ENCODE measurements at places on chromosomes 2 and 18.

DNA sequence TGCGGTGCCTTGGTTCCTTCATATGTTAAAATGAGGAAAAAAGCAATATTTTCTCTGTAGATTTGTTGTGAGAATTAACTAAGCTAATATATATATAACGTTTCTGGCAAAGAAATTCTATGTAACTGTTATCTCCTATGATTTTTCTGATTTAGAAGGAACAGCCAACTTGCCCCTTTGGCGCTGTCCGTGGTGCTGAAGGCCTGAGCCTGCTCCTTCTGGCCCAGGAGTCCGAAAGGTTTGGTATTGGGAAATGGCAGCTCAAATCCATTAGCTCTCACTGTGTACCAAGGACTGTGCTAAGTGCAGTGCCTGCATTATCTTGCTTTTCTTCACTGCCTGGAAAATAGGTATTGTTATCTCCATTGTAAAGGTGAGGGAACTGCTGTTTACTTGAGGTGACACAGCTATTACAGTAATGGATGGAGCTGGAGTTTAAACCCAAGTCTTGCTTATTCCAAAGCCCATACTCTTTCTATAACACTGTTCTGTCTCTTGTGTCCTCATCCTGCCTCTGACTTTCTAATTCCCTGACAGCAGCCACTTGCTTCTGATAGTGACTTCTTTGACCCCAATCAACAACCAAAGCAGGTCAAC is 52.2 kb downstream of the C1QL2 start:
- no peak for DNase-seq

DNA sequence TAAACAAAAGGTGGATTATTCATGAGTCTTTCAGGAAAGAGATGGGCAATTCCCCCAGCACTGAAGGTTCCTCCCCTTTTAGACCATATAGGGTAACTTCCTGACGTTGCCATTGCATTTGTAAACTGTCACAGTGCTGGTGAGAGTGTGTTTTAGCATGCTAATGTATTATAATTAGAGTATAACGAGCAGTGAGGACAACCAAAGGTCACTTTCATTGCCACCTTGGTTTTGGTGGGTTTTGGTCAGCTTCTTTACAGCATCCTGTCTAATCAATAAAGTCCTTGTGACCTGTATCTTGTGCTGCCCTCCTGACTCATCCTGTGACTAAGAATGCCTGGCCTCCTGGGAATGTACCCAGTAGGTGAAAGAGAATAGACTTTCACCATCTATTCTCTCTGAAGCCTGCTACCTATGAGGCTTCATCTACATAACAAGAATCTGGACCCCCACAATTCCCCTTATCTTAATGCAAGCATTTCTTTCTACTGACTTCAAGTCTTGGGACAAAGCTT is 148.7 kb downstream of the CABLES1 start:
- DNase-seq = no peak

DNA sequence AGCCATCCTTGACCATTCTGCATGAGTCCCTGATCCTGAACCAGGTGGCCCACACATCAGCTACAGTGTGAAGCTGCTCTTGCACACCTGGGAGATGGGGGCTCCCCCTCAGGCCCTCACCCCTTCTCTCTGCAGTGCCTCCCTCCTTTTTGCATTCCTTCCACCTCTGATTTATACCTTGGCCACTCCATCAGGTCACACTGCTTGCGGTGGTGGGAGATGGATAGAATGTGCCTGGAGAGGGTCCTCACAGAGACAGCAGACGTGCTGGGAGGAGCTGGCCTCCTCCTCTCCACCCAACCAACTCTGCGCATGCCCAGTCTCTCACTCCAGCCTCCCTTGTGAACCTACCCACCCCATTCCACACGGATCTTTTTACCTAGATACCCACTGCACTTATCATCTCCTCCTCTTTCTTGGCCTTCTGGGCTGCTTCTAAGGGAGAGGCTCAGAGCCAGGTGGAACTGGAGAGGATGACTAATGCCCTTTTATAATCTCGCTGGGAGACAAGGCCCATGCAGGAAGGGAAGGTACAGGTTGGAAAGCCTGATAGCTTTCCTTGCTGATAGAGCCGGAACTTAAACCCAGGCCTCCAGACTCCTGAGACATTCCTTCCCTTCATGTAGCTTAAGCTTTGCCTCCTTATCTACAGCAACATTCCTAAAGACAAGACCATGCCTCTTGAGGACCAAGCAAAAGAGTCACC is 205.1 kb downstream of the ZBTB7C start:
- DNase-seq = no peak

DNA sequence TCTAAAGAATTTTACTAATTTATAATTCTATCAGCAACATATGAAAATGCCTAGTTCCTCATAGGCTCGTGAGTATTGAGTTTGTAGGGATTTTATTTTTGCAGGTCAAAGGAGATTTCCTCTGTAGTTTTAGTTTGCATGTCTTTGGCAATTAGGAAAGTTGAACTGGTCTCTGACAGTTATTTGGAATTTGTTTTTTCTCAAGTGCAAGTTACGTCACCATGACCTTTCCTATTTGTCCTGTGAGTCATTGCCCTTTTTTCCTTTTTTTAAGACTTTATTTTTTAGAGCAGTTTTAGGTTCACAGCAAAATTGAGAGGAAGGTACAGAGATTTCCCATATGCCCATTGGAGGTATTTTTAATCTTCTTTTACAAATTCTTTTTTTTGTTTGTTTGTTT is 29.0 kb downstream of the RAMP1 start:
- no peak for DNase-seq

GRCh38 chr2:8363161-8363560 is 318.7 kb upstream of the ID2 start:
- no peak for DNase-seq

DNA sequence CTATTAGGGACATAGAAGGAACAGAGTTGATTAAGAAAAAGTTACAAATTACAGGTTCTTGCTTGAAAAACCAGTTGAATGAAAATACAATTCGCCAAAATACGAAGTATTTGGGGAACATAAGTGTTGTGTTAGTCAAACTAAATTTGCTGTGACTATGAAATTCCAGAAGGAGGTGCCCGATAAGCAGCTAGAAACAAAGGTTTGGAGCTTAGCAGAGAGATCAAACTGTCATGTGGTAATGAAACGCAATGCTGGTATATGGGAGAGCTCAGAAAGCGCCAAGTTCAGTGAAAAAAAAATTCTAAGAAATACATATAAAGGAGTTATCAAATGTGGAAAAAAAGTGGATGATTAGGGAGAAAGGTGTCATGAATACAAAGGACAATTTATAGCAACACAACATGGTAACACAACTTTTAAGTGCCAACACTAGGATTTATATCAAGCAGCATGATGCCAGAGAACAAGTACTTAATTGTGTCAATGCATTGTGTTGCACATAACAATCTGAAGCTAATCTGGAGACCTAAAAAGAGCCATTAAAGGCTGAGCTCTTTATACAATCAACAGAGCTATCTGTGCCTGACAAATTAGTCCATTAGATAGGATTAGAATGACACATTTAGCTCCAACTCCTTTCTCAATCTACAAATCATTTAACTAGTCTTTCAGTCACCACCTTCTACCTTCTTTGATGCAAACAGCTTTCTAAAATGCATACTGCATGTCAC is 31.2 kb downstream of the SMAD2 start:
- no peak for DNase-seq

DNA sequence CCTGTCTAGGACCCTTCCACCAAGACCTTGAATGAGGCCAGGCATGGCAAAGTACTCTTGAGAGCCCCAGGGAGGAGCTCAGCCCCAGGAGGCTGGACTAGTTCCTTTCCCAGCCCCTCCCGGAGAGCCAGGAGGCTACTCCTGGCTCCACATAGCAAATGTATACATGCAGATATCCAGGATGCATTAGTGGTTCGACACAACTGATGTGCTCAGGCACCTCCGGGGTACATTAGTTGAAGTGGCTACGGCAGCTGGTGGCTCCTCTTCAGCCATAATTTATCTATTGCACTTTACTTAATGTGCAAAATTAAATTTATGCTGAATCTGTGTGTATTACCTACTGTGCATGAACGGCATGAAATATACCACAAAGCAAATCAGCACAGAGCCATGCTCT is 182.8 kb upstream of the MEIS1 start:
- DNase-seq = no peak

- no peak for DNase-seq
Observed at GRCh38 chr18:61926532-61926931, 33.7 kb upstream of the RNF152 start.

- DNase-seq = no peak
Observed at GRCh38 chr2:70380621-70381020, 78.8 kb upstream of the FAM136A start.

DNA sequence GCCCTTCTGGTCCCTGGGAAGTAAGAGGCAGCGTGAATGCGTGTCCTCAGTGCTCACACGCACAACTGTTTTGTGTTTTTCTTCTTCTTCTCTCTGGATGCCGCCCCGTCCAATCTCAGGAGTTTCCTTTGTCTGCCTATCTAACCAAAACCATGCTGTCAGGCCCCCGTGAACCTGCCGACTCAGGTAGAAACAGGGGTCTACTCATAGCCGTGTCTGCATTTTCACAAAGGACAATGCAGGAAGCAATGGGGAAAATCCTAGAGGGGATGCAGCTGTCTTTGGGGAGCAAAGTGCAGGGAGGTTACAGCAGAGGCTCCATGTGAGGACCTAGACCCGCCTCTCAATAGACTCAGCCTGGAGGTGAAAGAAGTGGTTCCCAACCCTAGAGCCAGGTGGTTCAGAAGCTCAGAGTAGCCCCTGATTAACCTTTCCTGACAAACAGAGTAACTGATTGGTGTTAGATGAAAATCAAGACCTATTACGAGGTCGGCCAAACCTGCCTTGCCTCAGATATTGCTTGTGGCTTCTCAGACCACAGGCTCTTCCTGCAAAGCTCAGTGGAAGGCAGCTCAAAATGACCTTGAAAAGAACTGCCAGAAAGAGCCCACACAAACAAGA is 49.3 kb downstream of the CD226 start:
- DNase-seq = no peak

- DNase-seq = no peak
Observed at GRCh38 chr2:38960609-38961320, 71.1 kb downstream of the ARHGEF33 start.

DNA sequence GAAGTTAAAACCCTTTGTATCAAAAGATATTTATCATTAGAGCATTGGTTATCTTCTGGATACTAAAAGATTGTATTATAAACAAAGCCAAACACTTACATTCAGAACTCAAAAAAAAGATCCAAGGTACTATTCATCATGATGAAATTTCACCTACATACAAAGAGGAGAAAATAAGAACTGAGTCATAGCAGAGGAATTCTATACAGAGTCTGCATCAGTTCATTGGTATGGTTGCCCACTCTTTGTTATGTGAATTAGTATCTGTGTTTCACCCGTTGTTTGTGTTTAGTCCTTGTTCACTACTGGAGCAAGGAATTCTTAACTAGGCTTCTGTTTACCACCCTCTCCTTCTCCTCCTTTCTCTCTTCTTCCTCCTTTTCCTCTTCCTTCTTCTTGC is 157.9 kb downstream of the LNPK start:
- no peak for DNase-seq

DNA sequence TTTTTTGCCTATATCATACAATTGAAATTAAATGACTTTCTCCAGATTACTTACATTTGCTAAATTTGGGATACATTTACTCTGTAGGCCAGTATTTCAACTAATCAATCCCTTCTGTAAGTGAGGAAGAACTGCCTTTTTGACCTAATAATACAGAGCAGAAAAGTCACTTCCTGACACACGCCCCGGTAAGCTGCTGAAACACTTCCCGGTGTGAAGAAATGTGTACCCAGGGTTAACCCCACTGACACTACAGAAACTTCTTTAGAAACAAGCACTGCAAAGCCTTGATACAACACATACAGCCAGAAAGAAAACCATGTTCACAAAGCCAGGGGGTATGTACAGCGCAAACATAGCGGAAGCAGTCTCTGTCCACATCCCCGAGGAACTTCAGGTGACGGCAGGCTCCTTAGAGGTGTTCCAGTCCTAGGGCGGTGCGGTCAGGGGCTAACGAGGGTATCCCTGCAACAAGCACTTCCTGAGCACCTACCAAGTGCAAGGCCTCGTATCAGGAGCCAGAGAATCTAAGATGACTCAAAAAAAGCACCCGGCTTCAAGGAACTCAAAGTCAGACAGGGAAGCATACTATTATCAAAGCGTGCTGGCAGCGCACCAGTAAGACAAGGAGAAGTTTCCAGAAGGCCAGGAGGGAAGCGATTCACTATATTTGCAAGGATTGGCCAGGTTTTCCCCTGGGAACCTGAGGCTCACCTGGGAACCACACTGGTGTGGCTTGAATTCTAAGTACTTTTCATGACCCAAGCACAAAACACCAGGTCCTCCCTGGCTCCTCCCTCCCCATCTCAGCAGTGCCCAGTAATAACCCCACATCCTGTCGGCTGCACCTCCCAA is 46.6 kb downstream of the ZNF516 start:
- DNase-seq = no peak

DNA sequence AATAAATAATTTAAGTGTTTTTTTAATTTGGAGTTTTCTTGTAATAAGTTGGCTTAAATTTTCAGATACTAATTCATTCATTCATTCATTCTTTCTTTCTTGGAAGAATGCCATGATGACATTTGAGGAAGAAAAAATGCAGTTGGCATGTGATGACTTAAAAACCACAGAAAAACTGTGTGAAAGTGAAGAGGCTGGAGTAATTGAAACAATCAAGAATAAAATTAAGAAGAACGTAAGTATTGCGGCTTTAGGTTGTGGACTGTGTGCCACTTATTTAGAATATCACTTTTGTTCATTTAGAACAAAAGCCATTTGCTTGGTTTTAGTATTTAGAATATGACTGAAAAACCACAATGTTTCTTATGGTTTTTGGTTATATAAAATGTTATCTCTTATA is 51.4 kb downstream of the TTC39C start:
- no peak for DNase-seq

- DNase-seq = no peak
Observed at GRCh38 chr2:209821806-209822205, 50.2 kb downstream of the UNC80 start.

DNA sequence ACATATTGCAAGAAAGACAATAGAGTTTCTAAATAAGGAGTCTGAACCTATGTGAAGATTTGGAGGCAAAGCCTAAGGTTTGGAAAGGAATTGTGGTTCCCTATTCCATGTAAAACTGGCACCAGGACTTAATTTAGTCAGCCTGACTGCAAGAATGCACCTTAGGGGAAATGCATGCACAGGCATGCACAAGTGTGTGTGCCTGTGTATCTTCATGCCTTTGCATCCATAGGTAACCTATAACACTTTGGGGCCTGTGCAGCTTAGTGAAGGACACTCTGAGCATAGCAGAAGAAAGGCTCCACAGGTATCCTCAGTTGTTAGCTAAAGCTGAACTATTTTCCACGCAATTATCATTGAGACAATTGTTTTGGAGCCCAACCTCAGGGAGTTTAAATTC is 73.4 kb downstream of the RPRM start:
- no peak for DNase-seq

GRCh38 chr2:96945014-96945413 is 41.4 kb downstream of the FAM178B start:
- DNase-seq = no peak

DNA sequence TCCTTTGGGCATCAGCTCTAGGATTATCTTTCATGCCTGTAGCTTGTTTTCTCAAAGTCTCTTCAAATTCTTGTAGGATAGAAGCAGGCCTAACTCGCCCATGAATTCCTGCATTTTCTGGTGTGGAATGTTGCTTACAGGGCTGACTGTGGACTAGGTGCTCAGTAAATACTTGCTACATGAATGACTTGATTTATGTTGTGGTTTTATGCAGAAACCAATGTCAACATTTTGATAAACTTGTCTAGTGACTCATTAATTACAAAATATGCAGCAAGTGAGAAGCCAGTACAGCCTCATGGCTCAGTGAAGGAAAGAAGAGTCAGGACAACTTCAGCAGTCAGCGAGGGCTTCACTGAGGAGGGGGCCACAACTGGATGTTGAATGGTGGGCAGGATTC is 110.6 kb upstream of the SIX2 start:
- no peak for DNase-seq
